Upper lobe of left lung (tissue), 6 donors: ENCODE measurements at places on chromosomes 2 and 18.
A peak's percentile ranks its signal among the peaks of the same experiment; 100 is the strongest.

- no peak for DNase-seq
These were observed 247.5 kb upstream of the LRATD1 start for GRCh38 chr2:14385043-14385442.

- peak; percentile 8 for DNase-seq
These were observed 52.9 kb downstream of the DPYSL5 start for GRCh38 chr2:26900831-26901321.

GRCh38 chr2:219017201-219017931 is 23.9 kb downstream of the CFAP65 start:
- DNase-seq = no peak

GRCh38 chr2:30527411-30527810 is 80.4 kb downstream of the LCLAT1 start:
- DNase-seq = no peak

- DNase-seq = peak; percentile 86
These were observed at the start of gene TLX2 for GRCh38 chr2:74514368-74515270. Gene TLX2 (plus strand): TSS chr2:74514450. CDS start chr2:74514807, 357 bp downstream.

DNA sequence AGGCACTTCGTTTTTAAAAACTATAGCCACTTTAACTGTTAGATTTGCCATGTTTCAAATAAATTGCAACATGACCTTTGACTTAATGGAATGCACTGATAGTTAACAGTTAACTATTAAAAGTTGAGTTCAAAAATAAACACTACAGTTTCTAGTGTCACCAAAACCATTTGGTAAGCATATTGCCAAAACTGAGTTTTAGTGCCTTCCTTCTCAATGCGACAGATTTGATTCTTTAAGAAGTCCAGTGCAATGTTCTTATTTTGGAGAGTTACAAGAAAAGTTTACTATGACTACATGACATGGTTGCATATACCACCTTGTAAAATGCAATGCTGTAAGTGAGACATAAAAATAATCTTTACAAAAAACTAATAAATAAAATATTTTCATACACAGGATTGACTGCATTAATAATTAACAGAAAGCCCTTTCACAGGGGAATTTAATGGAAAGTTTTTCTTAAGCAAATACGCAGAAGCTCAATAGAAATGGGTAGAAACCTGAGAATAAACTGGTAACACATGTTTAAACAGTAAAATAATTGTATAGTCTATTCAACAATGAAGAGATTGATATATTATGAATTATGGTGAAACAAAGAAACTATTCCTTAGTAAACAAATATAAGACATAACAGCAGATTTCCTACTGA is 53.8 kb downstream of the GRB14 start:
- DNase-seq = no peak

DNA sequence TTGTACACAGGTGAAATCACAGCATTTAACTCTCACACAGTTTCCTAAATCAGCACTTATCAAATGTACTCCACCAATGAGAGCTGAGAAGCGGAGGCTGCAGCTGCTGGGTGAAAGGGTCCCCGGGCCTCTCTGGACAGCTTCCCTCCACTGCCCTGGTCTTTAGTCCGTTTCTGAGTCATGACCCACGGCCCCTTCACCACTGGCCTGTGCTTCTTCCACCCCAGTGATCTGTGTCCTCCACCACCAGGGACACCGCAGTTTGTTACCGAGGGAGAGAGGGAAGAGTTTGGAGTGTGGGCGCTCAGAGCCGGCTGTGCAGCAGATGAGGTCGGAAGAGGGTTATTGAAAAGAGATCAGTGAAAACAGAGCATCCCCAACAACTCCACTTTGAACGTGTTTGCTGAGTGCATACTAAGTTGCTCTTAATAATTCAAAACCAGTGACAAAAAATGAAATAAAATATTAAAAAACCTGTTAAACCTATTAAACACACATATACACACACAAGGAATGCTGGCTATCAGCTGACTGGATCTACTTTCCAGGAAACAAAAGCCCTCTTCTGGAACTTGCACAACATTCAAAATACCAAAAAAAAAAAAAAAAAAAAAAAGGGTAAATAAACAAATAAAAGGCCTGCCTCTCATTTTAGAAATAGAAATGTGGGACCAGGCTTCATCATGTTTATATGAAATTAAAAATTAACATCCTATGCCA is 54.1 kb downstream of the PXDN start:
- no peak for DNase-seq

DNA sequence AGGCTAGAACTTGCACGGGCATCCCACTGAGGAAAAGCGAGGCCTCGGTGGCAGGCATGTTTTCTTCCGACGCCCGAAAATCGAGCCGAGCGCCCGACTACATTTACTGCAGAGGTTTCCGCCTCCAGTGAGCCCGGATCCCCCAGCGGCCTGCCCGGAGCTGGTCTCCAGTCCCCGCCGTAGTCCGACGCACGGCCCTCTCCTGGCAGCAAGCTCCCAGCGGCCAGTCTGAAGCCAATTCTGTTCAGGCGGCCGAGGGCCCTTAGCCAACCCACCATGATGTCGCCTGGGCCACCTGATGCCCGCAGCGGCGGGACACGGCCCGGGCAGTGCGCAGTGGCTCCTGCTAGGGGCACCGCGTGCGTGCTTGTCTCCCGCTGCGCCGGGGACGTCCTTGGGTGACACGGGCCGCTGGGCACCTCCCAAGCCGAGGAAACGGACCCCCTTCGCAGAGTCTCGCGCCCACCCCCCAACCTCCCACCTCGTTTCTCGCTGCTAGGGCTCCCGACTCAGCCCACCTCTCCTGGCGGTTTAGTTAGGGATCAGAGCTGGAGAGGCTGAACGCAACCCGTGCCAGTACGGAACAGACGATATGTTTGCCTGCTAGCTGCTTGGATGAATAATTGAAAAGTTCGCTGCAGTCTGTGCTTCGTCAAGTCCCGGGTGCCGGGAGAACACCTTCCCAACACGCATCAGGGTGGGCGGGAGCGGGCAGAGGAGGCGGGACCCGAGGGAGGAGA is 5.3 kb downstream of the ONECUT2 start:
- no peak for DNase-seq

GRCh38 chr2:150167711-150168110 is 319.8 kb downstream of the RND3 start:
- no peak for DNase-seq

- no peak for DNase-seq
These were observed 147.8 kb upstream of the FHL2 start for GRCh38 chr2:105546628-105546974.

GRCh38 chr18:66792466-66792865 is 188.6 kb upstream of the CDH19 start:
- no peak for DNase-seq

DNA sequence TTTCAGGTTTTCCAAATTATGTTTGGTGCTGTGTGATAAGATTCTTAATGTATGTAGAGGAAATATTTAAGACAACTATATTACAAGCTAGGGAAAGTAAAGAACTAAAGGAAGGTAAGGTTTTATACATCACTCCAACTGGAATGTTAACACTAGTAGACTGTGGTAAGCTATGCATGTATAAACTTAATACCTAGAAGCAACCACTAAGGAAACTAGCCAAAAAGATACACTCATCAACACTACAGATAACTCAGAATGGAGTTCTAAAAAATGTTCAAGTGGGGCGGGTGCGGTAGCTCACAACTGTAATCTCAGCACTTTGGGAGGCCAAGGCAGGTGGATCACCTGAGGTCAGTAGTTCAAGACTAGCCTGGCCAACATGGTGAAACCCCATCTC is 37.8 kb upstream of the MALL start:
- DNase-seq = no peak

DNA sequence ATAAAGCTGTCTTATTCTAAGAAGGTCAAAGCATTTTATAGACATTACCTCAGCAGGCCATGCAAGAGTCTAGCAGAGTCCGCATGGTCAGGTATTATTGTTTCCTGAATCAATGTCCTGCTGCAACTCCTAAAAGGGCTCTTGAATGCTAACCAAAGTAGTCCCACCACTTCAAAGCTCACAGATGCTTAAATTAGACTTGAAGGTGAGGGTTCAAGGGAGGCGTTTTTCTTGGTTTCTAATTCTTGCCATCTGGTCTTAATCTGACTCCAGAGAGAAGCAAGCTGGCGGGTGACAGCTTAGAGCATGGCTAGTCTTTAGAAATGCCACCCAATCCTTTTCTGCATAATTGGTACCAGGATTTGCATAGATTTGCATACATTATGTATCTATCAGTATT is 226.3 kb downstream of the MREG start:
- no peak for DNase-seq

- no peak for DNase-seq
These were observed 450.6 kb downstream of the TSN start for GRCh38 chr2:122206101-122206500.

DNA sequence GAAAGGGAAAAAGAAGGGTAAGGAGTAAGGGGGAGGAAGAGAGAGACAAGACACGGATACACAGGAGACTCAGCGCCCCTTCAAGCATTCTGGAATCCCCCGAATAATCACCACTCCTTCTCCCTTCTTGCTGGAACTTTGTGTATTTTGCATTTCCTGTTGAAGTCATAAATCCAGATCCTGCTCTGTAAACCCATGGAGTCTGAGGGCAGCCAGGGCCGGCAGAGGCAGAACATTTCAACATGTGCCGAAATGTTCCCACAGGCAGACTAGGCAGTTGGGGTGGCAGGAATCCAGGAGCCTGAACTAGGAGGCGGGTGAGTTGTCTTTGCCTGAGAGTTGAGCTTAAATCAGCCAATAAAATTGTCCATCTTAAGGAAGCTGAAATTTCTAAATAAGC is 193.1 kb downstream of the SH3RF3 start:
- peak; percentile 72 for DNase-seq

DNA sequence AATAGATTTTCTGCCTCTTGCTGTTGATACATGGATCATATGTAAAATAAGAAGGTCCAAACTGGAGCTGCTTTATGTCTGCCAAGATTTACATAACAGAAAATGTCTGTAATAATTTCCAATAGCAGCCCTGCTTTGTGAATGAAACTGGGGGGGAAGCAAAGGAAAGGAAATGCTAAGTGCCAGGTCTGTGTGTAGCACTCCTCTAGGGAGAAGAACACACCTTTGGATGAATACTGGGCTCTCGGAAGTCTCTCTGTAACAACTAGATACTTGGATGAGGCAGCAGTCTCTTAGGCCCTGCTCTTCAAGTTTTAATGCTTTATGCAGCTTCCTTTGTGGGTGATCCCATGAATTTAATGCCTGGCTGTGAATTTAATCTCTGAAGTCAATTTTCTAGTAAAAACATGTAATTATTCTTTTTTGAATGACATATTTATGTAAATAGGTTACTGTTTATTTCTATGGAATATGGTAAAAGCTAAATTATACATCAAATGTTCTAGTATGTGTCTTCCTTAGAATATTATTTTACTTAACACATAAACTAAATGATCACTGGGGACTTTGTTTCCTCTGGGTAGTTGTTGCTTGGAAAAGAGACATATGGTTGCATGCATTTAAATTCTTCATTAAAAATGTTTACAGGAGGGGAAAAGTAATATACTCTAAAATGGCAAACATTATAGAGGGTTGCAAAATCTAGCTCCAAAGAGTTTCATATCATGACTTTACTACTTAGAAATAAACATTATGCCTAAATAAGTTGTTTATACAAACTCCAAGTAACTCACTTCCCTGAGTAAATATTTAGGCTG is 336.6 kb upstream of the CWC22 start:
- DNase-seq = no peak

DNA sequence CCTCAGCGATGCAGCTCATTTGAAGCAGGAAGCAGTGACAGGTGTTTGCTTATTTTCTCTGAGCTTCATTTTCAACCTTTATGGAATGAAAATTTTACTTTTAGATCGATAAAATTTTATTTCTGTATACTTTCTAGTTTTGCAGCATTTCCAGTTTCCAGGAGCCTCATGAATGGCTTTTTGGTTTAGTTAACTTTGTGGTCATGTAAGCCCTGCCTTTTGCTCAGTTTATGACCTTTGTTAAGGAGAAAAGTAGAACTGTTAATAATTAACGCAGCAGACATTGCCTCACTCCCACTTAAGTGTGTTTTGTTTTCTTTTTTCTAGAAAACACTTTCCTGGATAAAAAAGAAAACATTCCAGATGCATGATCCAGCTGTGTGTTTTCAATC is 4.4 kb upstream of the FARP2 start:
- no peak for DNase-seq
